Activated T-cell treated with anti-CD3 and anti-CD28 coated beads, Interleukin-2, amount 50 U/mL, for 24 hours (primary cell): ENCODE measurements at places on chromosomes 11 and 22.

- no peak for DNase-seq
Measured at GRCh38 chr11:115693002-115693401, 188.8 kb upstream of the CADM1 start.

DNA sequence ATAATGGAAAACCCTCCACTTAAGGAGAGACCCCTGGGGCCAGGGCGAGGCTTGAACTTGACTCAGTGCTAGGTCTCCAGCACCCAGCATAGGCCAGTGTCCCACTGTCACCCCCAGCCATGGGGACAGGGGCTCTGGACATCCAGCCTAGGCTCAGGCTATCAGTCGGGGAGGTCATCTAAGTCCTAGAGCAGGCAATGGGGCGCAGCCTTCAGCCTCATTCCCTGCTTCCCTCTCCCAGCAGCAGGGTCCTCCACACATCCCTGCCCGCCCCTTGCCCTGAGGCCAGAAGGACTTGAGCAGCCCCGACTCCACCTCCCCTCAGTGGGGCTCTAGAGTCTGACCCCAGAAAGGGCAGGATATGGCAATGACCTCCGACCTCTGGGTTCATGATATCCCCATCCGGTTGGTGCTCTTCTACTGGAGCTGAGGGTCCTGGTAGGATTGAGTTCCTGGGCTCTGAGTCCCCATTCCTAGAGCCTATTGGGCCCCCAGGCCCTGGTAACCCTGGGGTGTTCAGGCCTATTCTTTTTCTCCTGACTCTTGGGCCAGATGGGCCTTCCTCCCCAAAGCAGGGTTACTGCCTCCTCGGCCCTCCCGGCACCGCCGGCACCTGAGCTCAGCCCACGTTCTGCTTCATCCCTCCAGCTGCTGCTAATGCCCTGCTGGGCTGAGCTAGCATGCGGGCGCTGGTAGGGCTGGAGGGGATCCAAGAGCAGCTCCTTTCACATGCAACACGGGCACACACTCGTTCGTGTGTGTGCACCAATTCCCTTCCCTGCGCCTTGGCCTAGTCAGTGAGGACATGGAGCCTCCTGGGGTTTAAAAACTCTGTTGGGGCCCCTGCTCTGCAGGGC, 4.4 kb downstream of the CST6 start:
- DNase-seq, result no peak

GRCh38 chr11:91293119-91293518, 931.5 kb upstream of the FAT3 start:
- DNase-seq, result no peak

DNA sequence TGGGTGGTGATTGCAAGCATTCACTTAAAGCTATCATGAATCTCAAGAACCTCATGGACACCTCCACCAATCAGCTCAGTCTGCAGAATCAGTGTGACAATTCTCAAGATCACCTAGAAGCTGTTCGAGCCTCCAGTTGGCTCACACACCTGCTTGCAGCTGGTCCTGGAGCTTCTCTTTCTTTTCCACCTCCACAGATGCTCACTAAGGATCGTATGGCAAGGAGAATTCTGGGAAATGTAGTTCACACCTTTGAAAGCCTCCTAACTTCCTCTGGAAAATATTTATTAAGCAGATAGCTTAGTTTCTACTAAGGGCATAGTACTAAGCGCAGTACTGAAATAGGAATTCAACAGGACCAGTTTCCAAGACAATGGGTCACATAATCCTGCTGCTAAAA, 26.2 kb downstream of the FSHB start:
- DNase-seq, result no peak

GRCh38 chr22:17734187-17734586, 40.1 kb downstream of the BID start:
- DNase-seq, result no peak

- no peak for DNase-seq
Measured at GRCh38 chr11:16011396-16011795, 344.9 kb downstream of the SOX6 start.

- DNase-seq, result no peak
Measured at GRCh38 chr11:5234381-5234834, at the start of gene HBD. TSS of gene HBD (minus strand) at chr11:5234483. CDS start at chr11:5234433, 50 bp downstream.

DNA sequence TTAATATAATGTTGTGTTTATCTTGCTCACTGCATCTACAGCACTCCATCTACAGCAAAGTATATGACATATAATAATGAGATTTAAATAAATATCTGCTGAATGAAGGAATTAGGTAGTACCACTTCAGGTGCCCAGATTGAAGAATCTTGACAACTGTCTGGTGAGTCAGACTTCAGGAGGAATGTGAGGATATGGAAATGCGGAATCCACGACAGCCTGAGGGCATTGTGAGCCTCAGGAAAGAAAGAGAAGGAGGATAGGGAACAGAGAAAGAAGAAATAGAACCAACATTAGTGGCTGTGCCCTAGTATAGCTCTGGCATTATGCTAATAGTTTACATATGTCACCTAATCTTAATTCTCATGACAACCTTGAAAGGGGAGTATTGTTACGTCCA, 304.4 kb downstream of the AASDHPPT start:
- DNase-seq, result no peak

- no peak for DNase-seq
Measured at GRCh38 chr11:114448749-114449482, 9.6 kb downstream of the REXO2 start.

DNA sequence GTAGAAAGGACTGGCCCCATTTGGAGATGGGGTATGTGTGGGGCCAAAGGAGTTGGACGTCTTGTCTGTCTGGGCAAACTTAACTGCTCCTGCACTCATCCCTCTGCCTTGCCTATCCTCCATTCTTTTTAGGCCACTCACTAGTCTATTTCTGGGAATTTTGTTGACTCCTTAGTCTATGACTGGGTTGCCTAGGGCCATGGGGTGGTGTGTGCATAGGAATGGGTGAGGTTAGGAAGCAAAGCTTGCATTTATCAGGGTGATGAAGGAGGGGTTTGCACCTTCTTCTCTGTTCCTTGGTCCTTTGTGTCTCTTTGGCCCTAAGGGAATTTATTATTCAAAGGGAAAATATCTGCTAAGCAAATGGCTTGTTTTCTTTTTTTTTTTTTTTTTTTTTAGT, 80.9 kb upstream of the OR9Q1 start:
- no peak for DNase-seq

DNA sequence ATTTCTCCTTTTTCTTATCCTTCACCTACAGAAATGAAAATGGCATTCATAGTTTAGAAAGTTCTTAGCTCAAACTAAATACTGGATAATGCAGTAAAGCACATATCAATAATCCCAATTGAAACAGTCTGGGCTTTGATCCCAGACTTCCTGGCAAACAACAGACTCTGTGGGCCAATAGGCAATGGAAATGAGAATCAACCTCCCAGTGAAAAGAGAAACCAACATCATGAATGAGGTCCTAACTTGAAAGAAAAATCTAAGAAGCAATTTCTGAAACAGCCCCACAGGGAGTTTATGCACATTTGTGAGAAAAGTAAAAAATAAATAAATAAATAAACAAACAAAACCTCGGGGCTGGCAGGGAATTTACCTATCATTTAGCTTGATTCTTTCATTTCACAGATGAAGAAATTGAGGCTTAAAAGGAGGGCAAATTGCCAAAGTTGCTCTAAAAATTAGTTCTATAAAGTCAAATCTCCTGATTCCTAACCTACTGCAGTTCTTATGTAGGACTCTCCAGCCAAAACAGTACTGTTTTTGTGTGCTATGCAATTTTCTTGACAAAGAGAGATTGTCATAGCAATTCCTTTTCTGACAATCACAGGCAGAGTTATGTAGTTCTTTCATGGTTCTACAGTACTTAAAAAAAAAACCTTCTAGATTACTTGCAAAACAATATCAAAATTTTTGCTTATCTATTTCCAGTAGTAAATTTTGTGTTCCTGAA, 265.8 kb downstream of the GRM5 start:
- no peak for DNase-seq

DNA sequence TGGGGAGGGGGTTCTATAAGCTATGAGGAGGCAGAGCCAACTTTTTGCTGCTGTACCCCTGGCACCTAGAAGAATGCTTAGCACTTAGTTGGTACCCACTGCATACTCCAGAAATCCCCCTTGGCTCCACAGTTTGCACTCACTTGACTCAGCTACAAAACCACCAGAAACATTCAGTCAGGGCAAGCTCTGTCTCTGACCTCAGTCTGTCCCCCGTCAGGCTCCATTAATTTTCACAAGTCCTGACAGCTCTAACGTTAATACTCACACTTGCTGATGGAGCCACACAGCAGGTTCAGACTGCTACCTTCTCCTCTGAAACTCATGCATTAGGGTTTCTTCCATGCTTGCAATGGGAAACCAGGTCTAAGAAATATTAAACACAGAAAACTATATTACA, 81.7 kb downstream of the MPPED2 start:
- DNase-seq, result no peak

DNA sequence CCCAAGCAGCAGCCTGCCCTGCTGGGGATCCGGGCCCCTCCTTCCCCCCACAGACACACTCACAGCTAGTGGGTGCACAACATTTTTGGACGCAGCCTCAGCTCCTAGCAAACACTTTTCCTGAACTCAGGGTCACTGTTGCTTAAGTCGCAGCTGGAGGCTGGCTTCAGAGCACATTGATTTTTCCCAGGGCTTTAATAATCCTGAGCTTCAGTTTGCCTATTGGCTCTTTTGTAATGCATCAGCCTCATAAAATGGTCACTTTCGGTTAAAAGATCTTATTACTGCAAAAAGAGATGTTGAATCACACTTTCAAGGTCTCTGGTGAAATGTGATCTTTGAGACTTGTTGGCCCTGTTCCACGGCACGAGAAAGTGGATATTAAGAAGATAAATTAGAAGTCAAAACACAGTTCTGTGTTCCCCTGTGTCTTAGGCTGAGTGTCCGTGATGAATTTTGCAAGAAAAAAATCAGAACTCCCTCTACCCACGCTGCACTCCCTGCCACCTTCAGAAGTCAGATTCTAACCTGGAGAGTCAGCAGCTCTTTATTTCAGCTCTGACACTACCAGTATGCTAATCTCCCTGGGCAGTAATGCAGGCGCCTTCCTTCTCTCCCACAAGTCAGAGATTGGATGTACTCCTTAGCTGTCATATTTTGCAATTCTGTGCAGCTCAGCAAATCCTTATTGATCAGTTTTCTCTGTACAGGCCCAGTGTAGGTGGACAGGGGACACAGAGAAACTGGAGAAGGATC, 158.2 kb upstream of the E2F8 start:
- DNase-seq, result no peak

DNA sequence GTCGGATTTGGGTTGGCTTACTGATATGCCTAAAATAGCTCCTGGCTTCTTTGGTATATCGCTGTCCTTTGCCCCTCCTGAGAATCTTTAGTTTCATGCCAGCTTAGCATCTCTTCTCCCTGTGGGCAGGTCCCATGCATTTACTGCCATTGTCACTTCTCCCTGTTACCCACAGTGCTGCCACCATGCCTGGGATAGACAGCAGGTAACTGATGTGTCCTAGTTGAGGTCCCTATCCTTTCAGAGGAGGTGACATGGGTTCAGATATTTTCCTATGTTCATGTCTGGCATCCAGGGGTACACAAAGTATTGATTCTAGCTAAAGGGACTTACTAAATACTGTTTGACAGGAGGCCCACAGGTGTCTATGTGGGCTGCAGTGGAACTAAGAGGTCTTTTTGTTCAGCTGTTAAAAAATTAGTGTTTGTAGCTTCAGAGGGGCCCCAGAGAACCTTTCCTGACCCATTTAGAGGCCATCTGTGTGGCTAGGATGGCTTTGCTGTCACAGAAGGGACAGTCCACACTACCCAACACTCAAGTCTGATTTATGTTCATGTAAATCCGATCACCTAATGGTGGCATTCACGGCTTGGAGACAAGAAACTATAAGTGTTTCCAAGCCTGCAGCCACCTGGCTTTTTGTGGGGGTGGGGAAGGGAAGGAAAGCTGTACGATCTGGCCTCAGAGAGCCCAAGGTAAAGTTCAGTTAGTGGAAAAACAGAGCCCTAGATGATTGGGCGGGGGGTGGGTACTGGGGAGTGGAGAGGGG, 8.5 kb downstream of the TIMP3 start:
- DNase-seq, result no peak

DNA sequence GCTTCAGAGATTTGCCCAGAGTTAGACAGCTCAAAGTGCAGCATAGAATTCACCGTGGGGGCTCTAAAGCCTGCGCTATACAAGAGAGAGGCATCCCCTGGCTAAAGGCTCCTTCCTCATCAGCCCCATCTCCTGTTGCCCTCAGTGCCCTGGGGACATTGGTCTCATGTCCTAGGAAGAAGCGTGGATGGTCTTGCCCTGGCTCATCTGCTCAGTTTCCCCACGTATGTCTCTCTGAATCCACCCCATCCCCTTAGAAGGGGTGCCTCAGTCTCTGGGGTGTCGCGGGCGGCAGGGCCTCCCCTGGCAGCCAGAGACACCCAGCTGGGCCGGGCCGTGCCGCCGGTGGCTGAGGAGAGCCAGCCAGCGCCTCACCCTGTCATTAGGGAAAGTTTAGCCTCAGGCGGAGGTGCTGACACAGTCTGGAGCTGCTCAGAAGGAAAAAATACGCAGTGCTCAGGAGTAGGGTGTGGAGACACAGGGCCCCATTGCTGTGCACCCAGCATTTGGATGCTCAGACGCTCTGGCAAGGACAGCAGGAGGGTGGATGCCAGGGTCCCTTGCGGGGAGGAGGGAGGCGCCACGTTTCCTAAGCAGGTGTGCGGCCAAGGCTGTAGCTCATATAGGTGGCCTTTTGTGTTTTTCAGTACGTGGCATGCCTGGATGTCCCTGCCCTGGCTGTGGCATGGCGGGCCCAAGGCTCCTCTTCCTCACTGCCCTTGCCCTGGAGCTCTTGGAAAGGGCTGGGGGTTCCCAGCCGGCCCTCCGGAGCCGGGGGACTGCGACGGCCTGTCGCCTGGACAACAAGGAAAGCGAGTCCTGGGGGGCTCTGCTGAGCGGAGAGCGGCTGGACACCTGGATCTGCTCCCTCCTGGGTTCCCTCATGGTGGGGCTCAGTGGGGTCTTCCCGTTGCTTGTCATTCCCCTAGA, 1.3 kb downstream of the SLC39A13 start:
- no peak for DNase-seq
